ENCODE measurements at places on chromosomes 2 and 18.
A peak's percentile ranks its signal among the peaks of the same experiment; 100 is the strongest.

DNA sequence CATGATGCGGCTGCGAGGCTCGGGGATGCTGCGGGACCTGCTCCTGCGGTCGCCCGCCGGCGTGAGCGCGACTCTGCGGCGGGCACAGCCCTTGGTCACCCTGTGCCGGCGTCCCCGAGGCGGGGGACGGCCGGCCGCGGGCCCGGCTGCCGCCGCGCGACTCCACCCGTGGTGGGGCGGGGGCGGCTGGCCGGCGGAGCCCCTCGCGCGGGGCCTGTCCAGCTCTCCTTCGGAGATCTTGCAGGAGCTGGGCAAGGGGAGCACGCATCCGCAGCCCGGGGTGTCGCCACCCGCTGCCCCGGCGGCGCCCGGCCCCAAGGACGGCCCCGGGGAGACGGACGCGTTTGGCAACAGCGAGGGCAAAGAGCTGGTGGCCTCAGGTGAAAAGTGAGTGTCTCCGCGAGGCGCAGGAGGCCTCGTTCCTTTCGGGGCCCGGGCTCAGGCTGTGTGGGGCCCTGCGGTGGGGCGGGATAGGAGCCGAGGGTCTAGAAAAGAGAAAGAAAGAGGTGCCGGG, 520 bp downstream of the GLS start:
- DNase-seq: no peak

GRCh38 chr2:64617631-64618151, 36.0 kb downstream of the SERTAD2 start:
- DNase-seq: peak; percentile 68

- no peak for DNase-seq
Measured at GRCh38 chr2:138654146-138654545, 126.0 kb downstream of the NXPH2 start.

DNA sequence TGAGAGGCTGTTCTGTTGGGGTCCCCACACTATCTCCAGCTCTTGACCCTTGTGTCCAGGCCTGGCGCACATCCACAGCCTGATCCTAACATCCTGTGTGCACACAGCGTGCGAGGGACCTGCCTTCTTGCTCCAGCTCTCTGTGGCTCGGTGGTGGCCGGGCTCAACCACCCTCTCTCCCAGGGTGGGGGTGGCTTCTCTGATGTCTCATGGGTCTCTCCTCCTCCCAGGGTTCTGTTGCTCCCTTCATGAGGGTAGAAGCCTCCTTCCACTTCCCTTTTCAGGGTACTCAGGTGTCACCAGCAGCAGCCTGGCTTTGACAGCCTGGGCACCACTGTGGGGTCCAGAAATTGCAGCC, 196.9 kb upstream of the RAB6C start:
- no peak for DNase-seq

- no peak for DNase-seq
Measured at GRCh38 chr2:168272225-168272624, 24.8 kb upstream of the STK39 start.

- DNase-seq: no peak
Measured at GRCh38 chr18:55585065-55585919, 2.7 kb downstream of the TCF4 start.

- DNase-seq: no peak
Measured at GRCh38 chr2:95010126-95010525, 15.4 kb upstream of the MAL start.

GRCh38 chr2:156511803-156512202, 75.6 kb downstream of the GPD2 start:
- no peak for DNase-seq

DNA sequence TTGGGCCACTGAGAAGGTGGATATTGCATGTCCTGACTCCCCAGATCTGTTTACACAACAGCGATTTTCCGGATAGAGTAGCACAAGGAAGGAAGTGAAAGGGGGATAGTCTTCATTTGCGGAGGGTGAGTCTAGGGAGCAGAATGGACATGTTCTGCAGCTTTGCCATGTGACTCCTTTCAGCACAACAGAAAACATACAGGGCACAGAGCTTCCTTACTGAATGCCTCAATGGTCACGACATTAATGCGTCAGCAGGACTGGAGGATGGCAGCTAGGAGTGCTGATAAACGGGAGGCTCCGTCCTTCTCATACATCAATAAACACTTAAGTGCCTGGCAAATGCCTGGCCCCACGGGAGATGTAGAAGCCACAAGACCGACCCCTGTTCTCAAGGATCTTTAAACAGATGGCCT, 163.0 kb downstream of the FAM210A start:
- DNase-seq: no peak

GRCh38 chr18:23872701-23873550, 141.6 kb upstream of the TTC39C start:
- DNase-seq: no peak

- DNase-seq: no peak
Measured at GRCh38 chr2:11080253-11081115, 74.8 kb upstream of the SLC66A3 start.

- no peak for DNase-seq
Measured at GRCh38 chr2:195721042-195721441, 64.0 kb downstream of the SLC39A10 start.

GRCh38 chr2:52369178-52369577, 1337.2 kb upstream of the NRXN1 start:
- DNase-seq: no peak

DNA sequence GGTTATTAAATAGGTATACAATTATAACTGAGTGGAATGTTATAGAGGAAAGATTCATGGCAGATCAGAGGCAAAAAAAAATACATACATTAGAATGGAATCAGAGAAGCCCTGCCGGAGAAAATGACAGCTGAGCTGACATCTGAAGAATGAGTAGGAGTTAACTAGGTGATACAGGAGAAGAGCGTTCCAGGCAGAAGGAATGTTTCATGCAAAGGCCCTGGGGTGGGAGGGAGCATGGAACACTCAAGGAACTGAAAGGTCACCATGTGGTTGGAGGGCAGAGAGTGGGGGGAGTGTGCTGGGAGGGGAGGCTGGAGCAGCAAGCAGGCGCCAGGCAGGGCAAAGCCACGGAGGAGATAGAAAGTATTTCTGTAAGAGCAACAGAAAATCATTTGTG, 31.6 kb upstream of the CDK5R2 start:
- no peak for DNase-seq

DNA sequence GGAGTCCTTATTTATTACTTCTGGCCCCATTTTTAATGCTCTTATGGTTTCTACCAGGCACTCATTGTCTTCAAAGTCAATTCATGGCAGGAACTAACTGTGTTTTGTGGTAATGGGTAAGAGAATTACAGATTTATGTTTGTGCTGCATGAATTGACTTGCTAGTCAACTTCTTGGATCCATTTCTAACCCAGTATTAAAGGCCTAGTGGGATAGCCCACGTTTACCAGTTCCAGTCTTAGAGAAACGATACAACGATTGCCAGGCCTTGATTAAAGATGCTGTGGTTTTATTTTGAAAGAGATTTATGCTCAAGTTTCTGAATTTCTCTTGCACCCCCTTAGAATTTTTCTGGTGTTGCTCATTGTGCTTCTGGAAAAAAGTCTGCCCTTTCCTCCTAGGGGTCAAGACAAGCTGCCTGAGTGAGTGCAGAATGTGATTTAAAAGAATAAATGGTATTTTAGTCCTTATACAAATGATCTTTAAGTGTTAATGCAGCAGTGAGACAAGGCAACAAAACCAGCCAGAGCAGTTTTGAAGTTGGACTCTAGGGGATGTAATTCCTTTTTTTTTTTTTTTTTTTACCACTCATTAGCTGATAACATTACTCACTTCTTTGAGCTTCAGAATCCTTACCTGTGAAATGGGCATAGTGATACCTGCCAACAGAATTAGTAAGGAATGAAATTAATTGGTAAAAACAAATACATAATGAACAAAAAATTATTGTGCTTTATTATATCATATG, 101.5 kb downstream of the ARHGAP15 start:
- DNase-seq: no peak

DNA sequence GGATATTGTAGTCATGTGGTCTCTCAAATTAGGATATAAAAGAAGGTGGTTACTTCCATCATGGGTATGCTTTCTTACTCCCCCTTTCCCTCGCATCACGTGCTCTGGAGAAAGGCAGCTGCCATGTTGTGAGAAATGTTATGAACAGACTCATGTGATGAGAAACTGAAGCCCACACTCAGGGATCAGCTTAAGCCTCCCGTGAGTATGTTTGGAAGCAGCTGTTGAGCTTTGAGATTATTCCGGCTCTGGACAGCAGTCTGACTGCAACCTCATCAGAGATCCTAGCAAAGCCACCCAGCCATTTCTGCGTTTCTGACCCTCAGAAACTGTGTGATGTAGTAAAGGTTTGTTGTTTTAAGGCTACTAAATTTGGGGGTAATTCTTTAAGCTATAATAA, 700.1 kb downstream of the ADCYAP1 start:
- no peak for DNase-seq

GRCh38 chr2:151067658-151068369, 193.8 kb downstream of the RBM43 start:
- DNase-seq: no peak

DNA sequence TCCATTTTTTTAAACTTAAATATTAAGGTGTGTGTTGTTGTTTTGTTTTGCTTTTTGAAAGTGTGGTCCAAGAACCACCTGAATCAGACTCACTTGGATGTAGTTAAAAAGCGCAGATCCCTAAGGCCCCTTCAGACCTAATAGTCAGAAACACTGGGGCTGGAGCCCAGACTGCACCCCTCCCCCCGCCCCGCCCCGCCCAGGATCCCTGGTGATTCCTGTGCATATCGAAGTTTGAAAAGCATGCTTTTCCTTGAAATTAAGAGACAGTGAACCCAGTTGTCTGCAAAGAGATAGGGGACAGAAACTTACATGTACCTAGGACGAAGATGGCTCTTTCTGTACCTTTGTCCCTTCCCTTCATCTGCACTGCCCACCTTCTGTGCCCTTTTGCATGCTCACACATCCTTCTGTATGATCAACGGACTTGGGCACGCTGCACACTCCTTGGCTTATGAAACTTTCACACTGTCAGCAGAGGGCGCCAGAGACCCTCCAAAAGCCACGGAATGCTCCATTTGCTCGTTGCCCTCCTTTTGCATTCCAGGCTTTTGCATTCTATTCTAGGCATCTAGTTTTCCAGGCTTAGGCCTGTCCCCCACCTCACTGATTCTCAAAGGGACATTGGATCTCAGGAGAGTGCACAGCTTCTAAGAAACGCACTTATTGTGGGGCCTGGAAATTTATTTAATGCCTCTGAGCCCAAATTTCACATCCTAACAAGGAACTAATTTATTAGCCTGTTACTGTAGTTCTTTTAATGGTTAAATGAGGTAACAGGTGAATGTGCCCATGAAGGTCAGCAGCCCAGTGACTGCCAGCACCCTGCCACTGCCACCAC, 32.8 kb upstream of the SLC14A1 start:
- DNase-seq: peak; percentile 26

GRCh38 chr2:230938098-230938497, 13.1 kb upstream of the GPR55 start:
- no peak for DNase-seq

- DNase-seq: no peak
Measured at GRCh38 chr2:191999101-191999841, 152.4 kb upstream of the CAVIN2 start.

DNA sequence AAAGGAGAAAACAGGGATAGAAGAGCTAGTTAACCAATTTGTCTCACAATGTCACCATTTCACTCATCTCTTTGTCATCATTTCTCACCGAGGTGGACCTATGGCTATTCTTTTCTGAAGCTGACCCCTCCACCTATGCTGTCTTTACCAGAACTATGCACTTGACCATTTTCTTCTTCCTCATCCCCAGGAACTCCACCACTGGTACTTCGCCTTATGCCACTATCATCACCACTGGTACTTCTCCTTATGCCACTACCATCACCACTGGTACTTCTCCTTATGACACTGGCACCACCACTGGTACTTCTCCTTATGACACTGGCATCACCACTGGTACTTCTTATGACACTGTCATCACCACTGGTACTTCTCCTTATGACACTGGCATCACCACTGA, 745.8 kb upstream of the CHAC2 start:
- DNase-seq: no peak

DNA sequence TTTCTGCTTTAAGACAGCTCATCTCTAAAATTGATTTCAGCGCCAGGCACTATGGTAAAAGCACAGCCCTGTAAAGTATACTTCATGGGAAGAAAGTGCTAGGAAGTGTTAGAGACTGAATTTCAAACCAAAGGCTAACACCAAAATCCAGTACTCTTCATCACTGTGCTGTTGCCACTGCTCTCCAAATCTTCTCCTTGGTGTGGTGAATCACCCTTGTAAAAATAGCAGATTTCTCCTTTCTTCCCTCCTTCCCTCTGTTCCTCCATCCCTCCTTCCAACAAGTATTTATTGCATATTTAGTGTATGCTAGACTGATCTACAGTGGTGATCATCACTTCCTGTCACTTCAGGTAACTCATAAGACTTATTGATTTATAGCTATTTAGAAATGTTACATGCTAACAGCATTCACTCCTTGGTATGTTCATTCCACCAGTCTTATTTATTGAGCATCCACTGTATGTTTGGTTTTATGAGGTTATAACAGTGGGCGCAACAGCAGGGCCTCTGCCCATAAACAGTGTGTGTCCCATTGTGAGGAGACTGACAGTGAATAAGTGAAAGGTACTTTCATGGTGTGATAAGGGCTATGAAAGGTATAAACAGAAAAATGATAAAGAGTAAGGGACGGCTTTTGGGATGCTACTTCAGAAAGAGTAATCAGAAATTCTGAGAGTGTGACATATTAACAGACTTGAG, 20.0 kb downstream of the KDM3A start:
- no peak for DNase-seq

GRCh38 chr2:209577376-209578357, 153.8 kb downstream of the MAP2 start:
- no peak for DNase-seq

- DNase-seq: no peak
Measured at GRCh38 chr2:47198985-47199451, 43.9 kb upstream of the STPG4 start.

- peak; percentile 26 for DNase-seq
Measured at GRCh38 chr2:41922177-41922576, 125.6 kb upstream of the PKDCC start.

DNA sequence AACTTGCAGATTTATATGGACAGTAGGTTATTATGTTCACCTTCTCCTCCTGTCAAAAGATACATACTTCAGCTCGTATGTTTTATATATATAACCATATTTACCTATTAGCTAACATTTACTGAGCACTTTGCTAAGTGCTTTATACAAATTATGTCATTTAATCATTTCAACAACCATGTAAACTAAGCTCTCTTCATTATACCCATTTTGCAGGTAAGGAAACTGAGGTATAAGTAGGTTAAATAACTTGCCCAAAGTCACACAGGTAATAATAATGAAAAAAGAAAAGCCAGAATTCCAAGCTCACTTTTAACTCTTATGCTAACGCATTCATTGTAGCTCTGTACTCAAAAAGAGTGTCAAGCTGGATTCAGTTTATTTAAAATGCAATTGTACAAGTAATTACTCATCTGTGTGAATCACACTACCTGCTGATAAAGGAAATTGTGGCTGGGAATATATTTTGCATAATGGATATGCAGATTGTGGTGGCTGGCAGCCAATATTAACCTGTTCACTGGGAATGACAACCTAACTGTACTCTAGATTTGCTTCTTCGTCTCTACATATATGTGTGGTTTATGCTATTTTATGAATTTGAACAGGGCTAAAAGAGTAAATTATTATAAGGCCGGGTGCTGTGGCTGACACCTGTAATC, 20.6 kb downstream of the SLC16A14 start:
- DNase-seq: no peak
